ENCODE measurements at places on chromosomes 3 and 15.

GRCh38 chr15:24269166-24269571 is 406.4 kb upstream of the NPAP1 start:
- DNase-seq: no peak

- DNase-seq: no peak
Measured at GRCh38 chr3:128340198-128340903, 126.3 kb downstream of the DNAJB8 start.

DNA sequence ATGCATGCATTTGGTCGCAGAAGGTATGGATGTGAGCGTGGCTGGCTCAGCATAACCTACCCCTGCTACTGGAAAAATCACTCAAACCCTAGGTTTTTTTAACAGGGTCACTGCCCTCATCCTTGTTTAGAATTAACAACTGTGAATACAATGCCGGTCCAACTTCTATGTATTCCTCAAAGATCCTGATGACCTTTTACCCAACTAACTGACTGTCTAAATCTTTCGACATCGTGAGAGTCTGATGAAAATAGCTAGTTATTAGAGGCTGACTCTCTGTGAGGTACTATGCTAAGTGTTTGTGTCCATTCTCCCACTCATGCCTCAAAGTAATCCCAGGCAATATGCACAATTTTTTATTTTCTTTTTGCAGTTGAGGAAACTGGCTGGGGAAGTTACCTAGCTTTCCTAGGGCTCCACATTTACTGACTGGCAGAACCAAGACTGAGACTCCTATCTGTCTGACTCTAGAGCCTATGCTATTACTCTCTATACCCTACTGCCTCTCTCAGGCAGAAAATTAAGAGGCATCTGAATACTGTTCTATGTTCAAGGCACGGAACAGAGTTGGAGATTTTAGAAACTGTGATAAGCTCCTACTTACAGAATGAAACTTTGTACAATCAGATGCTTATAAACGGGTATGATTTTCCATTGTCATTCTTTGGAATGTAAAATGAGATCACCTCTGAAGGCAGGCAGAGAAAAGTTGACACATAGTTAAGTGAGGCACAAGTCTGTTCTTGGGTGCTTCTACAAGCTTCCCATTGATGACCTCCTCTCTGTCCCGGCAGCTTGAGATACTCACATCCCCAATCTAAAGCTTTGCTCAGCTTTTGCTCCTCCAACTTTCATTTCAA is 56.4 kb downstream of the FILIP1L start:
- DNase-seq: no peak

DNA sequence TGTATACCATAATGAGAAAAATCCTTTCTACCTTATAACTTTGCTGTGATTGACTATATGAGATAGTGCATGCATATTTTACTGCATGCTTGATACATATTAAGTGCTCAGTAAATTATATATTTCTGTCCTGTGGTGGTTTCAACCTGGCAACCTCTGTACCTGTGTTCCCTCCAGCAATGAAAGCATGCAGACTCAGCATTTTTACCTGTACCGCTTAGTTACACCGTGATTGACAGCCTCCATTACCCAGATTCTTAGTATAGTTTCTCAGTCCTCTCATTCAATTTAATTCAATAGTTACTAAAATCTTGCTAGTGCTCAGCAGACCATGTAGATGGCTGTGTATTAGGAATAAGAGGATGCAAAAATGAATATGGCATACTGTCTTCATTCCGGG is 386.0 kb downstream of the EPHA6 start:
- DNase-seq: no peak
